Progenitor cell of endocrine pancreas (in vitro differentiated cells): ENCODE measurements at places on chromosomes 16 and 17. TPM values are rescaled to one million over a fixed set of nuclear protein-coding genes. Genes with fewer than 3 reads are reported as not detected.

DNA sequence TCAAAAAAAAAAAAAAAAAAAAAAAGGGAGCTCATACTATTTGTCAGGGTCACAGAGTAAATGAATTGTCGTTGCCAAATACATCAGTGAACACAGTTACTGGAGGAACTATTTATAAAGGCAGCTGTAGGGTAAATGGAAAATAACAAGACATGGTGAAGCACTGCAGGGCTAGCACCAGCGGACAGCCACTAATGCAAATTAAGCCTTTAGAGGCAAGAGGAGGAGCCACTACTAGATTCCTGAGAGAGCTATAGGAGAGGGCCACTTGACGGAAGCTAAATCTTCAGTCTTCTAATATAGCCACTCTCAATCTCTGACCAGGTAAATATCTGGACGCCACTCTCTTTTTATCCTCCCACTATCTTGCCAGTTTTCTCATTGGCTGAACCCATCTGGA lies 801.2 kb upstream of the GOT2 start:
- no peak overlapping the region for H3K4me3 ChIP-seq
- peaks cover 17% of the 10 kb centered on the region for H3K4me1 ChIP-seq
- peaks cover 2% of the 10 kb centered on the region for H3K36me3 ChIP-seq
- H3K27me3 ChIP-seq = no peaks in the 10 kb centered on the region

- peak overlapping the region; percentile 33 for H3K4me3 ChIP-seq
- H3K36me3 ChIP-seq = peaks cover 7% of the 10 kb centered on the region
- H3K27me3 ChIP-seq = no peaks in the 10 kb centered on the region
- peaks cover 14% of the 10 kb centered on the region for H3K4me1 ChIP-seq
Observed at GRCh38 chr17:64081802-64082799, 47.8 kb downstream of the ERN1 start.

DNA sequence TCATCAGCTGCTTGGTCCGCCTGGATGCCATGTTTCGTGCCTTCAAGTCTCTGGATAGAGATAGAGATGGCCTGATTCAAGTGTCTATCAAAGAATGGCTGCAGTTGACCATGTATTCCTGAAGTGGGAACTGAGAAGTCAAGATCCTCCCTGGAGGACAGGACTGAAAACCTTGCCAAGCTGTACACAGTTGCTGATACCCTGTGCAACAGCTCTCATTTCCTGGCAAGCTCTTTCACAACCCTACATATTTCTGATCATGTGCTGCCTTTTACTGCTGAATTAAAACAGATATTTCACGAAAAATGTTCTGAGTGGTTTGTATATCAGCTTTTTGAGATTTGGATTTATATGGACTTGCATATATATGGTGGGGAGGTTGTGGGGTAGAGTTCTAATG lies 898 bp downstream of the CAPNS2 start:
- H3K27me3 ChIP-seq = no peaks in the 10 kb centered on the region
- no peaks in the 10 kb centered on the region for H3K4me1 ChIP-seq
- H3K4me3 ChIP-seq = no peak overlapping the region
- H3K36me3 ChIP-seq = peaks cover 2% of the 10 kb centered on the region
- no peak overlapping the region for H3K27ac ChIP-seq
- no peak for DNase-seq

GRCh38 chr16:88698646-88699045 lies 7.6 kb downstream of the RNF166 start:
- H3K4me1 ChIP-seq = no peaks in the 10 kb centered on the region
- no peak overlapping the region for H3K4me3 ChIP-seq
- peaks cover 2% of the 10 kb centered on the region for H3K36me3 ChIP-seq
- H3K27ac ChIP-seq = no peak overlapping the region
- H3K27me3 ChIP-seq = no peaks in the 10 kb centered on the region

GRCh38 chr17:69779378-69780214 lies 295.4 kb upstream of the KCNJ16 start:
- H3K27me3 ChIP-seq = peaks cover 5% of the 10 kb centered on the region
- DNase-seq = no peak
- no peak overlapping the region for H3K4me3 ChIP-seq
- H3K36me3 ChIP-seq = no peaks in the 10 kb centered on the region
- H3K4me1 ChIP-seq = no peaks in the 10 kb centered on the region
- no peak overlapping the region for H3K27ac ChIP-seq

- H3K36me3 ChIP-seq = no peaks in the 10 kb centered on the region
- no peaks in the 10 kb centered on the region for H3K4me1 ChIP-seq
- H3K4me3 ChIP-seq = no peak overlapping the region
- no peak for DNase-seq
- H3K27me3 ChIP-seq = peaks cover 30% of the 10 kb centered on the region
Observed at GRCh38 chr16:50737420-50737959, 4.4 kb upstream of the CYLD start.

DNA sequence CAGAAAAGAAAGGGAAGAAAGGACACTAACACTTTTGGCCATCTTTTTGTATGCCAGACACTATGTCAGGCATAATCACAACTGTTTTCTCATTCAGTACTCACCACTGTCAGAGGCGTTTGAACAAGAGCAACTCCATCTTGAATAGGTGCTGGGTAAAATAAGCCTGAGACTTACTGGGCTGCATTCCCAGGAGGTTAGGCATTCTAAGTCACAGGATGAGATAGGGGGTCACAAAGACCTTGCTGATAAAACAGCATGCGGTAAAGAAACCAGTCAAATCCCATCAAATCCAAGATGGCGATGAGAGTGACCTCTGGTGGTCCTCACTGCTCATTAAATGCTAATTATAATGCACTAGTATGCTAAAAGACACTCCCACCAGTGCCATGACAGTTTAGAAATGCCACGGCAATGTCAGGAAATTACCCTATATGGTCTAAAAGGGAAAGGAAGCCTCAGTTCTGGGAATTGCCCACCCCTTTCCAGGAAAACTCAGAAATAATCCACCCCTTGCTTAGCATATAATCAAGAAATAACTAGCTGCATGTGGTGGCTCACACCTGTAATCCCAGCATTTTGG lies 14.9 kb upstream of the LYRM9 start:
- no peaks in the 10 kb centered on the region for H3K36me3 ChIP-seq
- peaks cover 9% of the 10 kb centered on the region for H3K4me1 ChIP-seq
- no peak for DNase-seq
- no peak overlapping the region for H3K4me3 ChIP-seq
- peaks cover 17% of the 10 kb centered on the region for H3K27me3 ChIP-seq

DNA sequence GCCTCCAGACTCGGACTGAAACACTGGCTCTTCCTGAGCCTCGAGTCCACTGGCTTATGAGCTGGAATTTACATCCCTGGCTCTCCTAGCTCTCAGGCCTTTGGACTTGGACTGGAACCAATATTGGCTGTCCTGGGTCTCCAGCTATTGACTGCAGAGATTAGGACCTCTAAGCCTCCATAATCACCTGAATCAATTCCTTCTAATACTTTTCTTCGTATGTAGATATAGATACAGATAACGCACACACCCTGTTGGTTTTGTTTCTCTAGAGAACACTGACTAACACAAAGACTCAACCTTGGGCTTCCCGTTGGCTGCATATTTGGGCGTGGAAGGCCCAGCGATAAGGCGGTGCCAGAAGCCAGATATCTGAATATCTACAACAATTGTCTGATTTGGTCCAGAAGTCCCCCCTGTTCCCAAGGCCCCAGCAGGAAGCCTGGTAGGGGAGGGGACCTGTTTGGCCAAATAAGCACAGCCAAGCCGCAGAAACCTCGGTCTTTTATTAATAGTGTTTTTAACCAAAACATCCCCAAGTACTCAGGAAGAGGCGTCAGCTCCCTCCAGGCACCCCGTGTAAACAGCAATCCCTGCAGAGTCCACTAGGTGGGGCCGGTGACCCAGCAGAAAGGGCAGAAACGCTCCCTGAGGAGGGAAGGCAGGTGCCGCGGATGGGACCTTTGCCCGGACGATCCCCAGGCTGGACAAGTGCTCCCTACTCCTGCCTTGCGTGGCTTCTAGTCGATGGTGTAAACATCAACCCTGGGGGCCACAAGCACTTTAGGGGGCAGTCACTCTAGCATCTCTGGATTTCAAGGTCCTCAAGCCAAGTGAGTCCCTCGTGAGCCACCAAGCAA lies 57.0 kb downstream of the ABR start:
- H3K4me1 ChIP-seq = peaks cover 7% of the 10 kb centered on the region
- peak; percentile 74 for DNase-seq
- H3K27me3 ChIP-seq = peaks cover 4% of the 10 kb centered on the region
- H3K27ac ChIP-seq = peak overlapping the region; percentile 41
- H3K36me3 ChIP-seq = peaks cover 1% of the 10 kb centered on the region

GRCh38 chr16:25501530-25502255 lies 190.1 kb upstream of the HS3ST4 start:
- peaks cover 21% of the 10 kb centered on the region for H3K27me3 ChIP-seq
- no peak overlapping the region for H3K27ac ChIP-seq
- no peaks in the 10 kb centered on the region for H3K36me3 ChIP-seq
- peaks cover 4% of the 10 kb centered on the region for H3K4me1 ChIP-seq
- no peak overlapping the region for H3K4me3 ChIP-seq

- H3K4me1 ChIP-seq = peaks cover 13% of the 10 kb centered on the region
- H3K36me3 ChIP-seq = no peaks in the 10 kb centered on the region
- H3K27me3 ChIP-seq = no peaks in the 10 kb centered on the region
- no peak overlapping the region for H3K4me3 ChIP-seq
- no peak for DNase-seq
Observed at GRCh38 chr17:76124582-76125390, 16.3 kb downstream of the FOXJ1 start.

GRCh38 chr17:80168371-80168770 lies 1.5 kb upstream of the CARD14 start:
- H3K27me3 ChIP-seq = peaks cover 3% of the 10 kb centered on the region
- no peak overlapping the region for H3K4me3 ChIP-seq
- no peak for DNase-seq
- H3K4me1 ChIP-seq = peaks cover 2% of the 10 kb centered on the region

- no peak overlapping the region for H3K4me3 ChIP-seq
- H3K4me1 ChIP-seq = peaks cover 2% of the 10 kb centered on the region
- H3K36me3 ChIP-seq = peaks cover 4% of the 10 kb centered on the region
- DNase-seq = no peak
- H3K27ac ChIP-seq = no peak overlapping the region
Observed at GRCh38 chr17:81993729-81994592, 16.5 kb downstream of the ASPSCR1 start.

DNA sequence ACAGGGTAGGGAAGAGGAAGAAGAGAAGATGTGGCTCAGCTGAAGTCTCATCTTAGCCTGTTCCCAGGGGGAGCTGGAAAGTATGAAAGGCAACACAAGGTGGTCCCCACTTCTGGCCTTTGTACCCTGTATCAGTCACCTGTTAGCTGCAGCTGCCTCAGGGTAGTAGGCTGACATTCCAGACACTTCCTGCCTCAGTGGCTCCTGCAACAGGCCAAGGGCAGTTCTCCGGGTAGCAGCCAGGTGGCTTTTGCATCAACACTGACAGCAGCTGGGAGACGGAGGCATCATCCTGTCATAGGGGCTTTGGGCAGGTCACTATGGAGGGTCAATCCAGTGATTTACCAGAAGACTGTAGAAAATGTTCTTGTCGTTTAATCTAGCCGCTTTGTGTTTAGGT lies 124.0 kb downstream of the RGS9 start:
- peaks cover 5% of the 10 kb centered on the region for H3K27me3 ChIP-seq
- H3K4me3 ChIP-seq = no peak overlapping the region
- no peaks in the 10 kb centered on the region for H3K4me1 ChIP-seq

DNA sequence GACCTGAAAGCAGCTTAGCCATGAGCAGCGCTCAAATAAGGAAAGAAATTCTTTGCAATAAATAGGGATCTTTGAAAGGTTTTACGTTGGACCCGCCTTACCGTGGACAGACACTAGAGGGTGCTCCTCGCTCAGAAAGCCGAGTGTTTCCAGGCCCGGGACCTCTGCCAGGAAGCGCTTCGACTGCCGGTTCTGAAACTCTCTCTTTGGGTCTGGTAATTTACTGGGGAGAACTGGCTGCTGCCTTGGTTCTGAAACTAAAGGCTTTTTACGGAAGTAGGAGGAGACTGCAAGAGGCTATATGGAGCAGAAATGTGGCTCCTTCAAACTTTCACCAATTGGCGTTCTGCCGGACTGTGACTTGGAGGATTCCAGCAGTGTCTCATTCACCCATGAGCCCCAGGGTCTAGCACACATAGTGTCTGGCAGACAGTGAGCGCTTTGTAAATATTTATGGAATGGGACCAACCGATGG lies 45.6 kb upstream of the HOXB9 start:
- peak; percentile 65 for DNase-seq
- H3K27ac ChIP-seq = no peak overlapping the region
- H3K4me3 ChIP-seq = peak overlapping the region; percentile 60

- peaks cover 38% of the 10 kb centered on the region for H3K36me3 ChIP-seq
- H3K4me1 ChIP-seq = peaks cover 9% of the 10 kb centered on the region
- no peak for DNase-seq
- H3K4me3 ChIP-seq = no peak overlapping the region
- H3K27me3 ChIP-seq = no peaks in the 10 kb centered on the region
- H3K27ac ChIP-seq = peak overlapping the region; percentile 31
Observed at GRCh38 chr16:82152196-82152595, 17.8 kb downstream of the MPHOSPH6 start.

- no peaks in the 10 kb centered on the region for H3K4me1 ChIP-seq
- no peak overlapping the region for H3K27ac ChIP-seq
- no peaks in the 10 kb centered on the region for H3K36me3 ChIP-seq
- no peaks in the 10 kb centered on the region for H3K27me3 ChIP-seq
- no peak overlapping the region for H3K4me3 ChIP-seq
Observed at GRCh38 chr17:78601577-78602190, 24.5 kb upstream of the DNAH17 start.

DNA sequence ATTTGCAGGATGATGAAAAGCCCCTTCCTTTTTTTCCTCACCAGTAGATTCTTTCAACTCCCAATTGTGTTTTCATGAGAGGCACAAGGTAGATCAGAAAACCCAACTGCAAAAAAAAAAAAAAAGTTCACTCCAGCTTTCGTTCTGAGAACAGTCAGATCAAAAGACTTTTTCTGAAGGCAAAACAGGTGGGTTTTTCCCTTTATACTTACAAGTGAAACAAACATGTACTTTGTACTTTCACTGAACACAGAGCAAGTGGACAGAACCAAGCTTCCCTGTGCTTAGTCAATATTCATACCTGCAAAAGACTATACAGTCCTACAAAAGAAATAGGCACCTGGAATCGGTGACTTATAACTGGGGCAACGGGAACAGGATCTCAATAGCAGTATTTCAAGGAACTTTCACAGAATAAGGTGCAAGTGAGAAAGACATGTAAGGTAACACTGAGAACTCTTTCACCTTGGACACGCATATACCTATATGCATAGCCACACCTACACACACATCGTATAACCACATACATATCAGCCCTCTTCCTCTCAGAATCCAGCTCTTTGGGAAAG lies 54.1 kb downstream of the TOX3 start:
- peaks cover 9% of the 10 kb centered on the region for H3K36me3 ChIP-seq
- peak overlapping the region; percentile 2 for H3K4me3 ChIP-seq
- no peak for DNase-seq
- peaks cover 58% of the 10 kb centered on the region for H3K4me1 ChIP-seq
- H3K27me3 ChIP-seq = no peaks in the 10 kb centered on the region

GRCh38 chr16:30031477-30031918 lies 427 bp upstream of the TLCD3B start:
- peaks cover 73% of the 10 kb centered on the region for H3K27me3 ChIP-seq
- no peak for DNase-seq
- no peaks in the 10 kb centered on the region for H3K36me3 ChIP-seq
- no peaks in the 10 kb centered on the region for H3K4me1 ChIP-seq
- H3K4me3 ChIP-seq = no peak overlapping the region

The ATP2A1 gene
- 2.7 and 3.0 TPM in 2 replicates for total RNA-seq

The GP1BA gene
- total RNA-seq = not detected in 2 replicates

The DNAAF8 gene
- 1.1 TPM in 2 replicates for total RNA-seq

The SHCBP1 gene
- 7.7 and 8.3 TPM in 2 replicates for total RNA-seq

The AARS1 gene
- total RNA-seq = 113 and 114 TPM in 2 replicates

The UTS2R gene
- 0.22 TPM in 2 replicates for total RNA-seq

The SMPD3 gene
- 1.7 and 2.8 TPM in 2 replicates for total RNA-seq
